Fibroblast of lung (primary cell): ENCODE measurements at places on chromosomes 6 and 20.

- H3K4me1 ChIP-seq = peaks cover 24% of the 10 kb centered on the region
- no peaks in the 10 kb centered on the region for H3K27me3 ChIP-seq
Measured at GRCh38 chr6:108565893-108566292, 5.2 kb downstream of the FOXO3 start.

GRCh38 chr6:146770275-146770964 lies 171.6 kb downstream of the ADGB start:
- H3K36me3 ChIP-seq = no peaks in the 10 kb centered on the region
- no peak overlapping the region for H3K27ac ChIP-seq
- H3K4me3 ChIP-seq = no peak overlapping the region
- DNase-seq = no peak
- H3K4me1 ChIP-seq = no peaks in the 10 kb centered on the region

DNA sequence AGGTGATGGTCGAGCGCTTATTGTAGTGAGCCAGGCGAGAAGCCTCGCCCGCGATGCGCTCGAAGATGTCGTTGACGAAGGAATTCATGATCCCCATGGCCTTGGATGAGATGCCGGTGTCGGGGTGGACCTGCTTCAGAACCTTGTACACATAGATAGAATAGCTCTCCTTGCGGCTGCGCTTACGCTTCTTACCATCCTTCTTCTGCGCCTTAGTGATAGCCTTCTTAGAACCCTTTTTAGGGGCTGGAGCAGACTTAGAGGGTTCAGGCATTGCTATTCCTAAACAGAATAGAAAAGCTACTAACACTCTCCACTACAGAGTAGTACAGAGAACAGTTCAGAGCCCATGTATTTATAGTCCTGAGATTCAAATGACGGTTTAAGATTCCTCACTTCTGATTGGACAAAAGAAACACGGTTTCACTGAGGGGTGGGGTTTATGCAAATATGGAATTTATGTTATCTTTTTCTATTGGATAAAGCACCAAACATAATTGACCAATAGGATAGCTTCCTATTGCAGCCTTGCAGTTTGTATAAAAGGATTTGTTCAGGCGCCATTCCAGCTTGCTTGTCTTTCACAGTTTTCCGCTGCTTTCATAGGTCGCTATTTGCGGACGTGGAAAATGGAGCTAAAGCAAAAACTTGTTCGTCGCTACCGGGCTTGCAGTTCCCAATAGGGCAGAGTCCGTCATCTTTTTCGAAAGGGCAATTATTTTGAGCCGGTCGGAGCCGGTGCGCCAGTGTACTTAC lies 43.7 kb upstream of the HFE start:
- H3K4me1 ChIP-seq = peaks cover 11% of the 10 kb centered on the region
- peak overlapping the region; percentile 98 for H3K27ac ChIP-seq
- no peaks in the 10 kb centered on the region for H3K27me3 ChIP-seq
- H3K4me3 ChIP-seq = peak overlapping the region; percentile 43
- DNase-seq = peak; percentile 96

- H3K4me1 ChIP-seq = no peaks in the 10 kb centered on the region
- no peak overlapping the region for H3K27ac ChIP-seq
- no peaks in the 10 kb centered on the region for H3K36me3 ChIP-seq
- no peaks in the 10 kb centered on the region for H3K27me3 ChIP-seq
Measured at GRCh38 chr6:20217324-20217855, 5.1 kb upstream of the MBOAT1 start.

DNA sequence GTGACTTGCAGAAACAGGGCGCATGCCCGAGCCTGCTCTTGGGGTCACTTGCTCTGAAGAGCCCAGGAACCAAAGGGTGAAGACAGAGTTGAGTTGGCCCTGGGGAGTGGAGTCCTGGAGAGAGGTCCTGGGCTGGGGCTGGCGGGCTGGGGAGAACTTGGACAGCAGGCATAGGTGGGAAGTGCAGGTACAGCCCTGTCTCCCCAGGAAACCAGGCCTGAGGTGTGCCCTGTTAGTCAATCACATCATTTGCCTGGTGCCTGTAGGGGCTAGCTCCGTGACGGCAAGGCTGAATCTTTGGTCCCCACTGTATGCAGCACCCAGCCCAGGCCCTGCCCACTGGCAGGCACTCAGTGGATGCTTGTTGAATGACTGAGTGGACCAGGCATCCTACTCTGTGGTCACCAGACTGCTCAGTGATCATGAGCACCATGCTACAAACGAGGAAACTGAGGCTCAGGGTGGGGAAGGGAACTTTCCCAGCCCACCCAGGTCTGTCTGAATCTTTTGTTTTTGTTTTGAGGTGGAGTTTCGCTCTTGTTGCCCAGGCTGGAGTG lies 15.6 kb upstream of the NOL4L start:
- H3K27me3 ChIP-seq = peaks cover 9% of the 10 kb centered on the region
- H3K4me3 ChIP-seq = no peak overlapping the region
- H3K36me3 ChIP-seq = no peaks in the 10 kb centered on the region
- DNase-seq = no peak
- no peak overlapping the region for H3K27ac ChIP-seq
- H3K4me1 ChIP-seq = no peaks in the 10 kb centered on the region

DNA sequence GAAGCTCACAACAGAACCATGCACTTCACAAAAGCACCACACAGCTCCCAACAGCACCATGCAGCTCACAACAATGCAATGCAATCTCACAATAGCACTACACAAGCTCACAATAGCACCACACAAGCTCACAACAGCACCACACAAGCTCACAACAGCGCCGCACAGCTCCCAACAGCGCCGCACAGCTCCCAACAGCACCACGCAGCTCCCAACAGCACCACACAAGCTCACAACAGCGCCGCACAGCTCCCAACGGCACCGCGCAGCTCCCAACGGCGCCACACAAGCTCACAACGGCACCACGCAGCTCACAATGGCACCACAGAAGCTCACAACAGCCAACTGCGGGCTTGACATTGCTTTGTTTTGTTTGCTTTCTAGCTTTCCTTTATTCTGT lies 198.1 kb downstream of the DLL1 start:
- H3K4me3 ChIP-seq = no peak overlapping the region
- no peak for DNase-seq
- H3K27me3 ChIP-seq = no peaks in the 10 kb centered on the region
- no peak overlapping the region for H3K27ac ChIP-seq

DNA sequence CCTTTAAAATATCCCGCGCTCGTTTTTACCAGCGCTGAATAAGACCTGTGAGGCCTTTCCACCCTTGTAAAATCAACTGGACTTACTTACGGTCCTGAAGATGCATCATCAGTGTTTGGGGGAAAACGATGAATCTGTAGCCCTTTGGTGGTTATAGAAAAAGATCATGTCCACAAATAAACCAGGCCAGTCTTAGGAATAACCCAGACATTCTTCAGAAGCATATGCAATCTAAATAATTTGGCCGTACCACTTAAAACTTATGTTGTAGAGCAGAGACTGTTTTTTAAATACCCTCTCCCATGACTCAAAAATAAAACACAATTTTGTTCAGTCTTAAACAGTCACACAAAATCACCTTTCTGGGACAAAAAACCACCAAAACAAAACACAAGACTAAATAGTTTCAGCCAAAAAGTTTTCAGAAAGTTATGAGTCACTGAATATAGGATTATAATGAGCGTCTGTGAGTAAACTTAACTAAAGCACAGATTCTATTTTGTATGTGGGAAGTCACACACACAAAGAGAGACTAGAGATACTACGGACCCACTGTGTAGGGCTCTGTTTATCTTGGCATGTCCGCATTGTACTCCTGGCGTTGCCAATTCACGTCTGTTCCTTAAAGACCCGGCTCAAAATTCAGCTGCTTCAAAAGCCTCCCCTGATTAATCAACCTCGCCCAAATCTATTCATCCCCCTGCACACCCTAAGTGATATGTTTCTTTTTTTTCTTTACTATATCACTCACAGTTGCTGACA lies 26.5 kb upstream of the SMOC2 start:
- H3K36me3 ChIP-seq = no peaks in the 10 kb centered on the region
- no peaks in the 10 kb centered on the region for H3K27me3 ChIP-seq
- no peak overlapping the region for H3K27ac ChIP-seq
- no peak for DNase-seq

DNA sequence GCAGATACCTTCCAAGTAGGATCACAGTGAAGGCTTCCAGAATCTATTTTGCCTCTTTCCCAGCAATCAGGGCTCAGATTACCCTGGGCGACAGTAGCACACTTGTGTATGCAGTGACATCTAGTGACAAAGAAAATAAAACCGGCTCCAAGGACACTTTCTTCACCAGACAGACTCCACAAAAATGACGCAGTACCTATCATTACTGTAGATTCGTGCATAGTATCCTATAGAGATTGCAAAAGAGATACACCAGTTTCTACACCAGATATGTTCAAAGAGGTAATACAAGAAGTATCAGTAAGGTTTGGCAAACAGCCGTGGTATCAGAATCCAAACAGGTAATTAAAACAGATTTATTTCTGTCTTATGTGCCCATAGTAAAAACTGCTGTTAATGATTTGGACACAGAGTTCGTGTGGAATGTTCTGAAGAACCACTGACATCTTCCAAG lies 600.4 kb upstream of the JAG1 start:
- DNase-seq = peak; percentile 82
- H3K27ac ChIP-seq = no peak overlapping the region
- H3K4me3 ChIP-seq = no peak overlapping the region
- no peaks in the 10 kb centered on the region for H3K4me1 ChIP-seq
- no peaks in the 10 kb centered on the region for H3K27me3 ChIP-seq
- no peaks in the 10 kb centered on the region for H3K36me3 ChIP-seq

- no peak for DNase-seq
- no peaks in the 10 kb centered on the region for H3K27me3 ChIP-seq
- H3K4me3 ChIP-seq = no peak overlapping the region
- H3K36me3 ChIP-seq = no peaks in the 10 kb centered on the region
- H3K4me1 ChIP-seq = no peaks in the 10 kb centered on the region
Measured at GRCh38 chr6:160362556-160362955, 14.4 kb downstream of the SLC22A3 start.

- DNase-seq = peak; percentile 43
- H3K4me1 ChIP-seq = no peaks in the 10 kb centered on the region
- no peaks in the 10 kb centered on the region for H3K27me3 ChIP-seq
- H3K36me3 ChIP-seq = no peaks in the 10 kb centered on the region
Measured at GRCh38 chr6:346386-347030, 45.0 kb upstream of the IRF4 start.

- no peaks in the 10 kb centered on the region for H3K36me3 ChIP-seq
- H3K4me1 ChIP-seq = peaks cover 26% of the 10 kb centered on the region
- peak; percentile 55 for DNase-seq
- no peaks in the 10 kb centered on the region for H3K27me3 ChIP-seq
- no peak overlapping the region for H3K27ac ChIP-seq
- no peak overlapping the region for H3K4me3 ChIP-seq
Measured at GRCh38 chr6:56804996-56805395, 149.9 kb upstream of the BEND6 start.

DNA sequence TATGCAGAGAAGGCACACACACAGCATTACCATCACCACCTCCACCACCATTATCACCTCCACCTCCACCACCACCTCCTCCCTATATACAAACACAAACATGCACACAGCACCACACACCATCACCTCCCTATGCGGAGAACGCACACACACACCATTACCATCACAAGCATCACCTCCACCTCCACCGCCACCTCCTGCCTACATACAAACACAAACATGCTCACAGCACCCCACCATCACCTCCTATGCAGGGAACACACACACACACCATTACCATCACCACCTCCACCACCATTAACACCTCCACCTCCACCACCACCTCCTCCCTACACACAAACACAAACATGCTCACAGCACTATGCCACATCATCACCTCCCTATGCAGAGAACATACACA lies 236.5 kb upstream of the AFDN start:
- DNase-seq = no peak
- H3K36me3 ChIP-seq = no peaks in the 10 kb centered on the region
- no peak overlapping the region for H3K27ac ChIP-seq
- H3K27me3 ChIP-seq = no peaks in the 10 kb centered on the region
- no peak overlapping the region for H3K4me3 ChIP-seq

DNA sequence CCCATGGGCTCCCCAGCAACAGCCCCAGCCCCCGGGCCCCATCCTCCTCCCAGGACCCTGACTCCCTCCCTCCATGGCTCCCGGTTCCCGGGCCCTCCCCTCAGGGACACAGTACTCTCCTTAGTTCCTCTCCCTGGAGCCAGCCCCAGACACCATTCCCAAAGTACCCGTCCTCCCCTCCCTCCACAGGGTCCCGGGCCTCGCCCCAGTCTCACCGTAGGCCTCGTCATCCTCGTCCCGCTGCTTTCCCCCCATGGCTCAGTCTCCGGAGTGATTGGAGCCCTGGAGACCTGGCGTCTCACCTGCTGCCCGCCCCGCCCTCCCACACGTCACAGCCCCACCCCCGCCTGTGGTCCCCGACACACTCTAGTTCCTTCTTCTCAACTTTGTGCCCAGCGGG lies at the start of gene SLC44A4:
TSS of gene SLC44A4 (minus strand) at position 272 of the 400 bp plus-strand sequence. CDS start at position 255, 17 bp downstream.
- H3K27ac ChIP-seq = no peak within 1 kb of the TSS
- H3K27me3 ChIP-seq = no peaks in the 10 kb centered on the region
- no peak within 1 kb of the TSS for H3K4me3 ChIP-seq
- peaks cover 7% of the 10 kb centered on the region for H3K4me1 ChIP-seq
- peaks cover 25% of the 10 kb centered on the region for H3K36me3 ChIP-seq

GRCh38 chr6:110158479-110158878 lies 21.0 kb downstream of the WASF1 start:
- no peaks in the 10 kb centered on the region for H3K36me3 ChIP-seq
- no peak overlapping the region for H3K27ac ChIP-seq
- no peaks in the 10 kb centered on the region for H3K4me1 ChIP-seq
- H3K4me3 ChIP-seq = no peak overlapping the region
- DNase-seq = no peak

DNA sequence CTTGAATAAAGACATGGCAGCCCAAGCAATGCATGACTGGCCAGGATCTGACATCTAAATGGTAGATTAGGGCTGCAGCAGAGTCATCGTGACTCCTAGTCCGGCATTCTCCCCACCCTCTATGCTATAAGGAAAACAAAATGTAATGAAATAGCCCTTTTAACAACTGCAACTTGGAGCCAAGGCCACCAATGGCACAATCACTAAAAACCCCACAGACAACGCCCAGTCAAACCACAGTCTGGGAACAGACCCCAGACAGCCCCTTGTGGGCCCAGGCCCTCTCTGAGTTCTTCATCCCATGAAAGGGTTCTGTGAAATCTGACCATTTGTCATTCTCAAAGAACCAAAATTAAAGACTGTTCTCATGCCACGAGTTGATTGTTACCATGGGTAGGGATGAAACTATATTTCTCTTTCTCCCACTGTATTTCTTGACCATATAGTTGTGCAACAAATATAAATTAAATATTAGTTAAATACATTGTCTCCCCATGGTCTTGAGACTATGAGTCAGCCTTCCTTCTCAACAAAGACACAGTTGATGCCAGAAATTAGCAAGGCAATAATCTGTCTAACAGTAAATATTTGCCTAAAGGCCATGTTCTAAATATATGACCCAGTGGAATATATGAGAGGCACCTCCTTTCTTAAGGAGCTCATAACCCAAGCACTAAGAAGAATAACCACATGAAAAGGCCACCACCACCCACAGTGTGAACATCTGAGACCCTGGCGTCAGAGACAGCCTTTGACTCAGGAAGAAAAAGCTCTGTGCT lies 85.6 kb upstream of the SSTR4 start:
- DNase-seq = no peak
- H3K36me3 ChIP-seq = no peaks in the 10 kb centered on the region
- no peak overlapping the region for H3K27ac ChIP-seq
- no peaks in the 10 kb centered on the region for H3K4me1 ChIP-seq
